Activated CD4-positive, alpha-beta T cell treated with anti-CD3 and anti-CD28 coated beads for 36 hours (primary cell): ENCODE measurements at places on chromosomes 7 and 10. TPM values are rescaled to one million over a fixed set of nuclear protein-coding genes. Genes with fewer than 3 reads are reported as not detected.

MMD2 gene
- not detected for total RNA-seq

- DNase-seq: no peak
These were observed 309.2 kb upstream of the ZMIZ1 start for GRCh38 chr10:78759456-78760120.

DNA sequence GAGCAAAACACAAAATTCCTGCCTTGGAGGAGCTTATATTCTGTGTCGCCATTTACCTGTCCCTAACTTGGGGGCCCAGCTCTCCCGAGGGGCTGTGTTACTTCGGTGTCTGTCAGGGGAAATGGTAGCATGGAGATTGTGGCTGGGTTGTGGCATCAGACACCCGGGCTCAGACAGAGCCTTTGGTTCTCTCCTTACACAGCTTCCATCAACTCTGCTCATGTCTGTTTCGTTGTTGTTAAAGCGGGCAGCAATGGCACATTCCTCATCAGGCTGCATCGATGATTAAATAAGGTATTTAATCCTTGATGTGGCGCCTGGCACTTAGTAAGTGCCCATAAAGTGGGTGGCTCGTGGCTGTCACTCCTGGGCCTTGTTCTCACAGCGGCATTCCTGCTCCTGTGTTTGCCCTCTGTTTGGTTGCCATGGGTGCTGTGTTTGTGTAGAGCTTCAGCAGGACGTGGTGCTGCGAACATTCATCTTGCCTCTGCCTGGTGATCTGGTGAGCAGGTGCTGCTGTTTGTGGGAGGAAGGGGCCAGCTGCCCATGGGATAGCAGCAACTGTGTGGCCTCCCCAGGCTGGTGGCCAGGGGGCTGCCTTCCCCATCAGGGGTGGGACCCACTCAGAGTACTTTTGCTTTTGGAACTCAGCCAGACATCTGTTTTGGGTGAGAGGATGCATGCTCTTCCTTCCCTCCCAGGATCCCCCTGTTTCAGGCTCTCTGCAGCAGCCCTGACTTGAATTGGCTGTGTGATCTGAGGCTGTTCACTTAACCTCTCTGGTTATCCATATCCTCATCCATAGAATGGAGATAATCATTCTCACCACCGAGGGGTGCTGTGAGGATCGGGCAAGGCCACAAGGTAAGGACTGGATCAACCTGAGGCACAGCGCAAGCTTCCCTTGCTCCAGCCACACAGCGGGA lies 207.2 kb upstream of the SVIL start:
- DNase-seq: no peak

GRCh38 chr10:86734207-86734988 lies 22.0 kb upstream of the BMPR1A start:
- no peak for DNase-seq

DNA sequence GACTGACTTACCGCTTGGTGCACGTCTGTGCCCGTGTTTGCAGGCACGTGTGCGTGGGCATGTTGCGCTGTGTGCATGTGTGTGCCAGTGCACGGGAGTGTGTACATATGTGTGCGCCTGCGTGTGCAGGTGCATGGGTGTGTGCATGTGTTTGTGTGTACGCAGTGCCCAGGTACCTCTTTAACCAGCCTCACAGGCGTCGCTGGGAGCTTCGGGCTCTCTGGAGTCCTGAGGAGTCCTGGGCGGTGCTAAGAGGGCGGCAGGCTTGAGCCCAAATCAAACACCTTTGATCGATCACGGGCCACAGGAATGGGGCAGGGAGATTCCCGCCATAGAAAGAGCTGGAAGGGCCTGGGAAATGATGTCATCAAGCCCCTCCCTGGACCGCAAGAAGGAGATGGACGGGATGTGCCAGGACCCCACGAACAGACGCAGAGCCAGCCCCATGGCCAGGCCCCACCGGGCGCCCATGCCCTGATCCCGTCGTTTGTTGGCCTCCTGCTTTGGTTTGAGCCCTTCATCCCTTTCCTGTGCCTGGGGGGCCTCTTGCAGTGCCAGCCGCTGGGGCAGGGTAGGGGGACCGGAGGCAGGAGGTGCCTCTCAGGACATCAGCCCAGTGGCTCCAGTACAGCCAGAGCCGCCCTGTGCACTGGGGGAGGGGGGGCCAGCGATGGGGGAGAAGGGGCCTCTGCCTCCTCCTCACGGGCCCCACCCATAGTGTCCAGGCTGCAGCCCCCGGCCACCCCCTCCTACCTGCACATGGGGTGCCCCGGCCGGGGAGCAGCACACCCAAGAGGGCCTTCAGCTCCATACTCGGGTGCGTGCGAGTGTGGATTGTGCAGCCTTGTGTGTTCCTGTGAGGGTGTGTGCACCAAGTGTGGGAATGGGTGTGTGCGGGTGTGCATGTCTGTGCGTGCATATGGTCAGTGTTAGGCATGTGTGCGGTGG lies 5.8 kb downstream of the KNDC1 start:
- DNase-seq: no peak

- DNase-seq: peak; percentile 75
These were observed 14.7 kb downstream of the ESYT2 start for GRCh38 chr7:158814637-158815036.

- peak; percentile 44 for DNase-seq
These were observed 21.6 kb upstream of the GIMAP8 start for GRCh38 chr7:150428671-150429451.

DNA sequence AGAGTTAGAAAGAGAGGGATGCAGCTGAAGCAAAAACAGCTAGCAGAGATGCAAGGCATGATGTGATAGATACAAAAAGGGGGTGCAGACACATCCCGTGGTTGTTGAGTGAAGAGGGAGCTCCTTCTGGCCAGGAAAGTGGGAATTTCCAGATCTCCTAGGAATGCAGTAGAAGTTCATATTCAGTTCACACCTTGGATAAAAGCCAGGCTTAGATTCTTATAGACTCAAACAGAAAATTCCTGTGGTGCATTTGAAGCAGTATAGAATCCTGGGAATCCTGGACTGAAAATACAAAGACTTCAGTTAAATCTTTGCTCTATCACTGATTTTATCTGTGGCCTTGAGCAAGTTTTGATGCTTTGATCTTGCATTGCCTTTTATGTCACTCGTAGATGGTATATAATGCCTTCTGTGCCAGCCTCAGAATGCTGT lies 33.9 kb downstream of the SGPL1 start:
- no peak for DNase-seq

DNA sequence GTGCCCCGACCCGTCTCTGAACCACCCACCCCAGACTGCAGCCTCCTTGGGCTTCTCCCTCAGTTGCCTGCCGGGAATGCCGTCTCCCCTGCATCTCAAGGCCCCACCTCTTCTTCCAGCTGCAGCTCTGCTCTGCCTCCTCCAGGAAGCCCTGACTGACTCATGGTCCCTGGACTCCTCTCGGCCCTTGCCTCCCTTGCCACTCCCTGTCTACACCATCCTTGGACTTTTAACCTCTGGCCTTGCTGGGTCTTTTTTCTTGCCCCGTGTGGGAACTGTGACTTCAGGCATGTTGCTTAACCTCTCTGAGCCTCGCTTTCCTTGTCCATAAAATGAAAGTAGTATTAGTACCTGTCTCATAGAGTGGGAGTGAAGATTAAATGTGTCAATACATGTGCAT lies 56.3 kb downstream of the C10orf105 start:
- no peak for DNase-seq

DNA sequence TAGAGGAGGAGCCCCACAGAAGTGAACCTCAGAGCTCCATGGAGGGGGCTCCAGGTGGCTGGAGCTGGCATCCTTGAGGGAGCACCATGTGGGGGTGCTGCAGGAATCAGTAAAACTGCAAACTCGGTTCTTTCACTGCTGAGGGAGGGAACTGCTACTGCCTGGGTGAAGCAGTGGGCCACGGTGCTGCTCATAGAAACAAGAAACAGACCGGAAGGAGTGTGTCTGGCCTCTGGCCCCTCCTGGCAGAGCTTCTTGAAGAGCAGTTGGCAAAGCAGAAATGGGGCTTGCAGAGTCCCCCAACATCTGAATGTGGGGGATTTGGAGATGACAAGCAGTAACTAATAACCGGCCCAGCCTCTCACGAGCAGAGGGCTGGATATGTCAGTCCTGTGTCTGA lies 23.8 kb downstream of the TACC2 start:
- no peak for DNase-seq

DNA sequence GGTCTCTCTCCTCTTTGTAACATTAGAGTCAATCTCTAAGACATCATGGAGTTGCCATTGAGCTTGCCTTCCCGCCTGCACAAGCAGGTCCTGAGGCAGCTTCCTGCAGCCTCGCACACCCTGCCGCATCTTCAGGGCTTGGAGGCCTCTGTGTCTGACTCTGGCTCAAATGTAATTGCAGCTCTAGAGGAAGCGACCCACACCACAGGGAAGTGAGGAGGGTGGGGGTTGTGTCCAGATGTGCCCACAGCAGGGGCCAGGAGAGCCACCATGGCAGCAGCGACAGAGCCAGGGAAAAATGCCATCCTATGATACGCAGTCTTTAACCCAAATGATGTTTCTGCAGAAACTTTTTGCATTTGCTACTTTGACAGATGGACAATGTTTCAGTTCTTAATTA lies 216.0 kb upstream of the ZNF32 start:
- DNase-seq: no peak

GRCh38 chr10:111473361-111473760 lies 396.5 kb downstream of the ADRA2A start:
- no peak for DNase-seq

DNA sequence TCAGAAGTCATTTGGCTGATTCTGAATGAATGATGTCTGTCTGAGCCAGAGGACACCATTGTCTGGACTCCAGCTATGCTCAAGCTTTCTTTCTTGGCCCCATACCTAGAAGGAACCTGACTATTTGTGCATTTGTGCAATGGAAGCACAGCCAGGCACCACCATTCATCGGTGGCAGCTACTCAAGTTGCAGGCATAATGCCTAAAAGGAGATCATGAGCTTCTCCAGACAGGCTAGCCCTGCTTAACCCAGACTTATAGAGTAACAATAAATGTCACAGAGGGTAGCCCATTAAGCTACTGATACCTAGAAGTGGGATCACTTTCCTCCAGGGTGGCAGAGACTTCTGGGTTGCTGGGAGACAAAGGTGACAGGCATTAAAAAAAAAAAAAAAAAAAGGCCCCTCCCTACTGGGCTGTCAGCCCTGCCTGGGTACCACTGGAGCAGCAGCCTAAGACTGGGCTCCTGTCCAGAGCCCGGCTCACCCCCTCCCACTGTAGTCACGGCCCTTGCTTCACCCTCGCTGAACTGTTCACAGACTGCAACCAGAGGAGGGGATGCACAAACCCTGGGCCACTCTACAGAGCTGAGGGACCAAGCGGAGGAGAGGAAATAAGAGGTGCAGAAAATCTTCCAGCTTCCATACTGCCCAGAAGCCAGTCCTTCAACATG lies 75.4 kb upstream of the ATP6V0A4 start:
- DNase-seq: no peak

GRCh38 chr10:21510241-21511094 lies 15.0 kb downstream of the SKIDA1 start:
- DNase-seq: no peak

DNA sequence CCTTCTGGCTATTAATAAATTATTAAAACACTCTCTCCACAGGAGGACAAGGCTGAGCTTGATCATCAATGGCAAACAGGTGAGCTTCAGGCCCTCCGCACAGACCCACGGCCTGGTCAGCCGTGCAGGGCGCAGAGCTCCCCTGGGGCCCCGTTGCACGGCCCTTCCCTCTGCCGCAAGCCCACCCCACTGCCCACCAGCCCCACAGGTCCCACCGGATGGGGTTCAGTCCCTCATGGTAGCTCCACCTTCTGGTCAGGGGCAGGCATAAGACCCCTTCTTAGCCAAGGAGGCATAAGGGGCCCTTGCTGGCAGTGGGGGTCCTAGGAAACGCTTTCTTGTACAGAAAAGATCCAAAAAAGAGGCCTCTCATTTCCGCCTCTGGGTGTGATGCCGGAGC lies 84.6 kb downstream of the MAD1L1 start:
- DNase-seq: no peak

- DNase-seq: no peak
These were observed 36.6 kb downstream of the ATRNL1 start for GRCh38 chr10:115129752-115130151.

- DNase-seq: no peak
These were observed 161.0 kb downstream of the SEM1 start for GRCh38 chr7:96548664-96549063.

- DNase-seq: no peak
These were observed 779 bp upstream of the ADCK2 start for GRCh38 chr7:140671966-140672365.

- no peak for DNase-seq
These were observed 929 bp downstream of the GBF1 start for GRCh38 chr10:102246261-102246660.

DNA sequence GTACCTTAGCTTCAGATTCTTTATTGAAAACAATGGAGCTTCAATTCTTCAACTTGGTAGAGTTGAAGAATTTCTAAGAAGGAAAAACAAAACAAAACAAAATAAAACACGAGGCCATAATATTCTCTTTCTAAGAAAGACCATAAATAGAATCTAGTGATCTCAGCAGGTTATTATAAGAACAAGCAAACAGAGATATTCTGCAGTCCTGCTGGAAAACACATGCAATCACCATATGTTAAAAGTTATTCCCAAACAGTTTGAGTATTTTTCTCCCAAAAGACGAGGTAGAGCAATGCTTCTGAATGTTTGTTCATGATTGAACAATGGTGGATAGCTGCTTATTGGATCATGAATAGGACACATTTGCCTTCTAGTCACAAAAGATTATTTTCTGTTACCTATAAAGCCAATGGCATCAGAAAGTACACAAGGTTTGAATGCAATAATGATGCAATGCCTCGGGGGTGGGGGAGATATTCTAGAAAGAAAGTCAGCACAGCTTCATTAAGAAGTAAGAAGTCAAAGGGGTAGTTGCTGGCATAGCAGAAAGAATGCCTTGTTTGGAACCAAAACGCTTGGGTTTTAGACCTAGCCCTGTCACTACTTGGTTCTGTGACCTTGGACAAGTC lies 59.3 kb downstream of the CREB3L2 start:
- DNase-seq: no peak

DNA sequence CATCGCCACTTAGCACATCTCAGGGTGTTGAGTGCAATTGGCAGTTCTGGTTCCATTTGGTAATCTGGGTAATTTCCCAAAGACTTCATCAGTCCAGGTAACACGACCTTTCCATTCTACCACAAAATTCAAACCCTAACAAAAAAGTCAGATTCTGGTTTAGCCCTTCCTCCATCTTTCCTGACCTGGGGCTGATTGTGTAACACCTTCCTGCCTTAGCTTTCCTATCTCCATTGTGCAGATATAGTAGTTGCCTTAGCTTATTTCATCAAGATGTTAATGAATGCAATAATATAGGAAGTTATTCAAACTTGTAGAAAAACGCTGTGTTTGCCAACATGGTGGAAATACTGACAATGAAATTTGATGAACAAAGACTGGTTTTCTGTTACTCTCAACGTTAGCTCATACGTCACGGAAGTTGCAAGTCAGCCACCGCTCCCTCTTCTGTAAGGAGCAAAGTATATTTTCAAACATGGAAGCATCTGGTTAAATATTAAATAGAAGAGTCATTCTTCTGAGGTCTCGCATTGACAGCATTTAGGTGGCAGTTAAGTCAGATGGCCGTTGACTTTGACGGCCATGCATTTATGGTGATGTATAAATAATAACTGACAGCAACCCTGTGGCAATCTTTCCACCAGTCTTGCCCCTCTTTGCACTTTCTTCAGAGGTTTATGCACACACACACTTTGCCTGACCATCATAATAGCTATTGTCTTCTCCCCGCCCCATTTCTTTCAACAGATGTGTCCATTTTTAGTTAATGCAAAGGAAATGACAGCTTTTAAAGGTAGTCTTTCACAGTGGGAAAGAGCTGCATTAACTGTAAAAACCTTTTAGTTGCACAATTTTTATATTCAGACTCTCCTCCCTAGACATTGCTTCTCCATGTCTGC lies 205.1 kb upstream of the BMPER start:
- DNase-seq: no peak

- no peak for DNase-seq
These were observed 22.8 kb upstream of the FAM20C start for GRCh38 chr7:169276-170172.
